KG1 (cell line): ENCODE measurements at places on chromosomes 13 and 19.

DNA sequence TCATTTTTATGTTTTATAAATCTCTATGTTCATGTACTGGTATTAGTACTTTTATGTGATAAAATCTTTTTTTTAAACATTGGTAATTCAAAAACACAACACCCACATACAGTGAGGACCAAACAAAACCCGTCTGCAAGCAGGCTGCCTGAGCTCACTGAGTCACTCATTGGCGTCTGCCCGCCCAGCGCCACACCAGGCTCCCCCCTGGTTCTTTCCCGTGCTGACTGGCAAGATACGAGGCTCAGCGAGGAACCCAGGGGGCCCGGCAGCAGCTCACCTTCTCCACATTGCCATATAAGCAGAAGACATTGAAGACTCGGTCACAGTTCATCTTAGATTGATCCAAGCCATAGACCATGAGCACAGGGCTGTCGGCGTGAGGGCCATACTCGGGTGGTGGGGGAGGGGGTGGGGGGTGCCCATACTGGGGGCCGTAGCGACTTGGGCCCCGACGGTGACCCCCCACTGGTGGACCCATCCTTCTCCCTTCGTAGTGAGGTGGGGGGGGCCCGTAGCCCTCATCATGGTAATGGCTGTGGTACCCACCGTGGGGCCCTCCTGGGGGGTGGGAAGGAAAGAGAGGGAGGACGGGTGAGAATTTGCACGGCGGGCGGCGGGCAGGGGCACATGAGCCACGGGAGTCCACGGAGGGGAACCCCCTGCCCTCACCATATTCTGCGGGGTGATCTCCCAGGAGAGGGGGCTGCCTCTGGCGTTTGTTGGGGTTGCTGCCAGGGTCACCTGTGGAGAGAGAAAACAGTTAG, 8.4 kb upstream of the ECH1 start:
- DNase-seq, result no peak

- no peak for DNase-seq
These were observed 119.2 kb upstream of the MLNR start for GRCh38 chr13:49100637-49101570.

DNA sequence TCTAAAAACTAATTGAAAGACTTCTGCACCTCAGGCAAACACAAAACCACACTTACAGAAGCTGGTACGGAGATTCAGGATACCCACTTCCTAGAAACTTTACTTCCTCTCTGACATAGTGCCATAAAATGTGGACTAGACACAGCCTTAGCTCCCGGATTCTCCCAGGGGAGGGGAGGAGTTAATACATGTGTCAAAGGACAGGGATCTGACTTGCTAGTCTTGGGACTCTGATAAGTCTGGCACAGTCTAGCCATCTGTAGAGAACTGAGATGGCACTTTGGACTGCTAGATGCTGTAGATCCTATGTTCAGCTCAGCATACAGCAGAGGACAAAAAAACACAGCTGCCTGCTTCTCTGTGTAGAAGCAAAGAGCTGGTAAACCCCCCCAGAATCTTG, 769.8 kb upstream of the MIR17HG start:
- DNase-seq, result no peak

DNA sequence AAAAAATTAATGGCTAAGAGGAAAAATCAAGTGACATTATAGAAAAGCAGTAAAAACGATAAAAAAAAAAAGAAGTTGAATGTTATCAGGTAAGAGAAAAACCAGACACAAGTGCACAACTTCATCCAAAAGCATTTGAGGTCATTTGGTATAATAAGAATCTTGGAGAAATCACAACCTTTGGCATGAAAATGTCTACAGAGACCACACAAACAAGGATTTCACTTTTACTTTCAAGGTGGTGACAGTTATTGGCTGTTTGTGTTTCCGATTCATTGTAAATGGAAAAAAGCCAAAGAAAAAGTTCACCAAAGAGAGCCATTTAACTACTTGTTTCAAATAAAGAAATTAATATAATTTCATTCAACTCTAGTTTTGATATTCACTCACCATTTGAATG, 1193.5 kb downstream of the PCDH9 start:
- no peak for DNase-seq

DNA sequence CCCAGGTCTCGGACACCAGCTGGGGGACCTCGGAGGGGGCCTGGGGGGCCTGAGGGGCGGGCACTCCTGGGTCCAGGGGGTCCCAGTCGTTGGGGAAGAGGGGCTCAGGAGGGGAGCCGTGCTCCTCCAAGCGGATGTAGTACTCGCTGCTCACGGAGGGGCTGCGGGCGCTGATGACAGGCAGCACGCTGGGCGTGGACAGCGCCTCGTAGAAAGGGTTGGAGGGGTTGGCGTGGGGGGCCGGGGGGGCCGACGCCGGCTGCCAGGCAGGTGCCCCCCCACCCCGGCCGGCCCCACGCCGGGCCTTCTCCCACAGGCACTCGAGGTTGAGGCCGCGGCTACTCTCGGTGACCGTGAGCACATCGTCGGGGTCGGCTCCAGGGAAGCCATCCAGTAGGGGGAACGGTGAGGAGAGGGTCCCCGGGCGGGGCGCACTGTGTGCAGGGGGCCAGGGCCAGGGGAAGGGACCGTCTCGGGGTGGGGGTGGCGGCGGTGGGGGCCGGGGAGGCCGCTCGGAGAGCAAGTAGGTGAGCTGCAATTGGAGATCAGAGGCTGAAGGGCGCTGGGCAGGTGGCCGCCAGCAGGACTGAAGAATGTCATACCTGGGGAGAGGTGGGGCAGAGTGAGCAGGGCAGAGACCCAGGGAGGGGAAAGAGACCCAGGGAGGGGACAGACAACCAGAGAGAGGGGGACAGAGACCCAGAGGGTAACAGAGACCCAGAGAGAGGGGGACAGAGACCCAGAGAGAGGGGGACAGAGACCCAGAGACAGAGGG, 12.1 kb downstream of the LMTK3 start:
- DNase-seq, result no peak

DNA sequence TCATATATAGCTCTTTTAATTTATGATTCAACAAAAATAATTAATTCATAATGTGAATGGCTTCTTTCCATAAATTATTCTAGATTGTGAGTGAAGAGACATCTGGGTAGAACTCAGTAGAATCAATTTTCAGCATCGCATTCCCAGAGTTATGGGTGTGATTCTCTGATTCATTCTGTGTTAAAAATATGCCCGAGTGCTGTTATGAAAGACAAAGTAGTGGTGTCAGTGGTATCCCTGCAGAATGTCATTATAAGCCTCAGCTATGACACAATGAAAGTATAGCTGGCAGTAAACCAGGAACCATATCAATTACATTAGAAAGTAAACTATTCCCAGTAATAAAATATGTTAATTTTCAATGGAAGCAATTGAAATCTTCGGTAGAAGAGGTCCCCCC, 480.5 kb upstream of the SLITRK1 start:
- no peak for DNase-seq

DNA sequence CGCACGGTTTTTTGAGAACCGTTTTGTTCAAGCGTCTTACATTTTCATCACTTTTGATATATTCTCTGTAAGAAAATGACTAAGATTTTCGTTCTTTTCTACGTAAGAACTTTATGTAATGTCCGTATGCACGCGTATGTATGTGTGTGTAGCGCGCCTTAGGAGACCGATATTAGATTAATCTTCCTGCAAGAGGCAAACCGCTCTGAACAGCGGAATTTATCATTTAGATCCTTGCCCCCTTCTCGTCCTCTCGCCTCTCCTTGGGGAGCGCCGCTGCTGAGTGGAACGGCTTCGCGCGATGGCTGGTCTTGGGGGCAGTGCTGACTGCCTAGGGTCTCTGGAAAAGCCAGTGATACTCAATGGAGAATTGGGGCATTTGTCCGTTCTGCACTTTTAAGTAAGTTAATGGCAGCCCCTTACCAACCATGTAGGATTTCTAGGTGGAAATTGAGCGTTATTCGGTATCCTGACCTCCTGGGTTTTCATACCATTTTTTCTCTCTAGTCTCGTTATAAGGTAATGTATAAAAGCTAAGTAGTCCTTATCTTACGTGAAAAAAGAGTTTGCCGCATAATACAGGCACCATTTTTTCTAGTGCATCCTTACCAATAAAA, 4.7 kb downstream of the MAB21L1 start:
- no peak for DNase-seq

DNA sequence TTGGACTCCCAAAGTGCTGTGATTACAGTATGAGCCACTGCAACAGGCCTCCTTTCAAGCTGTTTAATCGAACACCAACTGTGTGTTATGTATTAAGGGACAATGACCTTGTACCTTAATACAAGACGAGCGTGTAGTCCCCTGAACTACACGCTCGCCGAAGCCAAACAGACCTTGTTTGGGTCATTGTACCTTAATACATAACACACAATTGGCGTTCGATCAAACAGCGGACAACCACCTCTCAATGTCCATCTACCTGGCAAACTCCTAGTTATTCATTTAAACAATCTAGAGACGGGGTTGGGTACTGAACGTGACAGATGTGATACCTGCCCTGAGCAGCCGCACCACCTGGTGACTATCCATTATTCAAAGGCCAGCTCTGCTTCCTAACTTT, 1.3 kb downstream of the CHERP start:
- no peak for DNase-seq

DNA sequence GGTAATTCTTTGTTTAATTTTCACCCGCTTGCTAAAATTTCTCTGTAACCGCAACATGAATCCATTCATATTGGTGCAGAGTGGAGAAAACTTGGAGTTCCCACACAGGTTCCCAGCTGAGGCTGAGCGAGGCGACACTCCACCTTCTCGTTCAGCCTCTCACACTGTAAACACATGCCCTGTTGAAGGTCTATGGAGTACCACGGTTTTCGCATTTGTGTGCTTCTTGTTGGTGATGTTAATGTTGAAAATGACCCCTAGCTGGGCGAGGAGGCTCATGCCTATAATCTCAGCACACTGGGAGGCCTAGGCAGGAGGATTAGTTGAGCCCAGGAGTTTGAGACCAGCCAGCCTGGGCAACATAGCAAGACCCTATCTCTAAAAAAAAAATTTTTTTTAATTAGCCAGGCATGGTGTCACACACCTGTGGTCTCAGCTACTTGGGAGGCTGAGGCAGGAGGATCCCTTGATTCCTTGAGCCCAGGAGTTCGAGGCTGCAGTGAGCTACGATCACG, 67.2 kb downstream of the ARHGEF18 start:
- no peak for DNase-seq

DNA sequence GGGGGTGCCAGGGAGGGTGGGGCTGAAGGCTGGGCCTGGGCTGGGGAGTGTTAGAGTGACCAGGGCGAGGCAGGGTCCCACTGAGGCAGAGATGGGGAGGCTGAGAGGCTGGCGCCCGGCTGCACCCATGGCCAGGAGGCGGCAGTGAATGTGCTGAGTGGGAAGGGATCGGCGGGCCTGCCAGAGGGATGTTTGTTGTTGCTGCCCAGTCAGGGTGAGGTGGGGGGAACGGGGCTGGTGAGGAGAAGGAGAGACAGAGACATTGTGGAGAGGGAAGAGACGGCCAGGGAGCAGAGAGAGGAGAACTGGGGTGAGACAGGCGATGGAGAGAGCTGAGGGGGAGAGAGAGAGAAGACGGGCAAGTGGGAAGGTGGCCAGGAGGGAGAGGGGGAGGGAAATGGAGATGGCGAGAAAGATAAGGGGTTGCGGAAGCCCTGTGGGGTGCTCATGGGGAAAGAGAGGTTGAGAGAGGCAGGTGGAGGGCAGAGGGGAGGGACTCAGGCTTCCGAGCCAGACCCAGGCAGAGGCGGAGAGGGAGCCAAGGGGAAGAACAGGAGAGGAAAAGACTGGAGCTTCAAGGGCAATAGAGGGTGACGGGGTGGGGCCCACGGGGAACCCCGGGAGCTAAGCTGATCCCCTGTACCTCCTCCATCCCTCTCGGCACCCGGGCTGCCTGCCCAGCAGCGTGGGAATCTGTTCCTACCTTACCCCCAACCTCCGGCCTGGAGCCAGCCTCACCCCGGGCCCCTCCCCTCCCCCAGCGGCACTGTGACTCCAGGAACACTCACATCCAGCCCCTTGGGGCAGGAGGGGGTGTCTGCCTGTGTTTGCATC, 690 bp upstream of the B3GNT8 start:
- DNase-seq, result no peak

DNA sequence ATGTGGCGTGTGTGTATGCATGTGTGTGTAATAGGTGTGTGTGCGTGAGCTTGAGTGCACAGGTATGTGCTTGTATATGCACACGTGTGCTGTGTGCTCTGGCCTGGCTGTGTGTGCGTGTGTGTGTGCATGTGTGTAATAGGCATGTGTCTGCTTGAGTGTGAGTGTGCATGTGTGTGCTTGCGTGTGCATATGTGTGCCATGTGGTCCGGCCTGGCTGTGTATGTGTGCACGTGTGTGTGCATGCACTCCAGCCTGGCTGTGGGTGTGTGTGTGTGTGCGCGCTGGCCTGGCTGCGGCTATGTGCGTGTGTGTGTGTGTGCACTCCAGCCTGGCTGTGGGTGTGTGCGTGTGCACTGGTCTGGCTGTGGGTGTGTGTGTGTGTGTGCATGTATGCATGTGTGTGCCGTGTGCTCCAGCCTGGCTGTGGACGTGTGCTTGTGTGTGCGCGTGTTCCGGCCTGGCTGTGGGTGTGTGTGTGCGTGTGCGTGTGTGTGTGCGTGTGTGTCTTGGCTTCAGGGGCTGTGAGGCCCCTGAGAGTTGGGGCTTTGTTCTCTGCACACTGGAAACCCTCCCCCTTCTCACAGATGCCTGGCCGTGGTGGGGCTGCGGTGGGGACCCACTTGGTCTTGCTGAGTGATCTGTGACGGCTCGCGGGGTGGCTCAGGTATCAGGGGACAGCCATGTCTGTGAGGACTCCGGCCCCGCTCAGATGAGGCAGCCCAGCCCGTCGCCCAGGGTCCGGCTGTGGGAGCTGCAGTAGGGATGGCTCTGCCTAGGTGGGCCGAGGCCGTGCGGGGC, 8.2 kb downstream of the SPPL2B start:
- DNase-seq, result no peak

GRCh38 chr19:52397310-52398080, at the start of gene ZNF528:
Gene ZNF528, plus strand, starts transcription at chr19:52397849. Its CDS starts 4,165 bp downstream, at chr19:52402014.
- DNase-seq, result peak; percentile 97

DNA sequence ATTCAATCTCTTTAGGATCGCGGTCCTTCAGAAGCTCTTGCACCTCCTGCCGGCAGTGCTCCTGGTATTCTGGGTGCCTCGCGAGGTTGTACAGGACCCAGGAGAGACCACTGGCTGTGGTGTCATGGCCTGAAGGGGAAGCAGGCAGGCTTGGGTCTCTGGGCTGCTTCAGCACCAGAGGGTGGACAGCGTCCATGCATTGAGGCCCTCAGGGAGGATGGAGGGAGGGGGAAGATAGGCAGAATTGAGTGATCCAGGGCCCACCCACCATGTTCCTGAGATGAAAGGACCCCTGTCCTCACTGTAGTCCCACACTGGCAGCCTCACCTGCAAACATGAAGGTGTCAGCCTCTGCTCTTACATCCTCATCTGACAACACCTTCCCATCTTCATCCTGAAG, 17.9 kb upstream of the OR10H5 start:
- no peak for DNase-seq

GRCh38 chr13:69654392-69654791, 453.2 kb upstream of the ATXN8OS start:
- DNase-seq, result no peak
